ENCODE measurements at places on chromosomes 7 and 10.
A peak's percentile ranks its signal among the peaks of the same experiment; 100 is the strongest.

DNA sequence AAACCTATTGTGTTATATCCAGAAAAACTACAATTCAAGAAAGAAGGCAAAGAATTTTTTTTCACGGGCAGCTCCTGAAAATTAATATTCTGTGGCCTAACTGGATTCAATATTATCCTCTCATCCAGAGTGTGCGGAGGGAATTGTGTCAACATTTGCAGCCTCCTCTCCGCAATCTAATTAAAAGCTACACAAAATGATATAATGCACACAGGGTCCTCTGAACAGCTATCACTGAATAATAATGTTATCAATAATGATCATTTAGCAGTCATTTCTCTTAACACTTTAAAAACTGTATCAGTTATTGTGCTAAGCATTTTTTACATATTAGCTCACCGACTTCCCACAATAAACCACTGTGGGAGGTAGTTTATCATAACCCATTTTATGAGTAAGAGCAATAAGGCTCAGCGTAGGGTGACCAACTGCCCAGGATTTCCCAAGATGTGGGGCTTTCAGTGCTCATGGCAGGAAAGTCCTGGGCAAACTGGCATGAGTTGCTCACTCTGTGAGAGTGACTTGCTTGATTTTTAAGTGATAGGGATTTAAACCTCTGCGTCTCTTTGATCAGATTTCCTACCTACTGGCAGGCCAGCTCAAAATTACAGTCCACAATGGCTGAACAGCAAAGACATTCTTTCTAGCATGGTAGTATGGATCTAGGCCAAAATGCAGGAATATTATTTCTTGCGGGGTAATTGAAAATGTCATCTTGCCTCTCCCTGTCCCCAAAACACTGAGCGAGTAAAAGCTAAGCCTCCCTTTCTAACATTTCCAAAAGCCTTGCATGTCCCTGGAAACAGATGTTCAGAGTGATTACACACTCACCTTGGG lies 65.7 kb downstream of the AOAH start:
- H3K27me3 ChIP-seq, result no peaks in the 10 kb centered on the region
- DNase-seq, result no peak
- H3K27ac ChIP-seq, result peak overlapping the region; percentile 35
- H3K36me3 ChIP-seq, result peaks cover 5% of the 10 kb centered on the region
- H3K4me1 ChIP-seq, result peaks cover 37% of the 10 kb centered on the region

- no peak for DNase-seq
- H3K4me3 ChIP-seq, result no peak overlapping the region
- no peaks in the 10 kb centered on the region for H3K27me3 ChIP-seq
- H3K4me1 ChIP-seq, result peaks cover 45% of the 10 kb centered on the region
- no peak overlapping the region for H3K27ac ChIP-seq
Observed at GRCh38 chr7:135207406-135208101, 3.8 kb downstream of the WDR91 start.

DNA sequence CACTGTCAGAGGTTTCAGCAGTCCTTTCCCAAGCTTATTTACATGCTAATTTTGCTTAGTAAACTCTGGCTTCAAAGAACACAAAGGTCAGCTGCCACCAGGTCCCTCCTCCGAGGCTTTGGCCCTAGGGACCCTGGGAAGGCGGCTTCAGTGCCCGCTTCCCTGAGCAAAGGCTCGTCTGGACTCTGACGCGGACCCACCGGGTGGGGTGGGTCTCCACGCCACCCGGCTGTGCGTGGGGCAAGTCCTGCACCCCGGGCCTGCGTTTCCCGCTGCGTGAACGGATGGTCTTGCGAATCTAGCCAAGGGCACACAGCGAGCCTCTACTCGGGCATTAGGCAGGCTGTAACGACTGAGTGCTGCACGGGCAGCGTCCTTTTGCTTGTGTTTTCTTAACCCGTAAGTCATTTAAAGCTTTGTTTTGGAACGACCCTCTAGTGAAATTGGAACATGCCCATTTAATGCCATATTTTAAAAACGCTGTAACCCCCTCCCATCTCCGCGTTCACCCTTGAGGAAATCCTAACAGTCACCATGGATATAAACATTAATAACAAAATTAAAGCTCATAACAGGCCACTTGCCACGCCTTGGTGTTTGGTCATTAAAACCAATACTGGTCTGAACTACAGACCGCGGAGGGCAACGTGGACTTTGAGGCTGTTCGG lies 828 bp downstream of the BNIP3 start:
- H3K27ac ChIP-seq, result peak overlapping the region; percentile 44
- peaks cover 41% of the 10 kb centered on the region for H3K4me1 ChIP-seq
- no peaks in the 10 kb centered on the region for H3K27me3 ChIP-seq
- DNase-seq, result no peak
- H3K4me3 ChIP-seq, result peak overlapping the region; percentile 95

GRCh38 chr10:92656266-92656961 lies 33.3 kb upstream of the HHEX start:
- no peaks in the 10 kb centered on the region for H3K27me3 ChIP-seq
- H3K4me1 ChIP-seq, result no peaks in the 10 kb centered on the region
- no peak overlapping the region for H3K4me3 ChIP-seq

DNA sequence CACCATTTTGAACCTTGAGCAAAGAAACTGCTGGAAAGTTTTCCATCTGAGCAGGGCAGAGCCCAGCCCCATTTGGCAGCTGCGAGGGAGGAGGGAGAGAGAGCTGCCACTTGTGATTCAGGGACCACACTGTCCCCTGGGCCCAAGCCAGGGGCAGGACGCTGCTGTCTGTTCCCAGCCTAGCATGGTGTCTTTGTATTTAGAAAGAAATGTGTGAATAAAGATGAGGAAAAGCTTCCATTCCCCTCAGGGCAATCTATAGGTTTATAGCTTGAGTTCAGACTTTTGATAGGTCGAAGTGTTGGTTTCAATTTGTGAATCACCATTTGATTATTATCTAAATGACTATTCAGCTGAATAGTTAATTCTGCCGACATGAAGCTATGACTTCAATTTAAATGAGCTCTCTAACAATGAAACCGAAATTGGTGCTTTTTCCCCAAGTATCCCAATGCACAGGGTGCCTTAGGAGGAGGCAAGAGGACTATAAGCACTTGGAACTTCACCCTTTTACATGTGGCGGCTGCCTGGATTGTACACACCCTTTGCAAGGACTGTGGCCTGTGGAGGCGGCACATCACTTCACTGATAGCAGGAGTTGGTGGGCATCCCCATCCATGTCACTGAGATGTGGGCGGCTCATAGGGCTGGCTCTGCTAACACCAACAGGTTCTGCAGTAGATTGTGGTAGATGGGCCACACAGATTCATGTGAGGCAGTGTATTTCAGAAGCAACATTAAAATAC lies 223.5 kb downstream of the CCDC3 start:
- H3K27me3 ChIP-seq, result no peaks in the 10 kb centered on the region
- peak; percentile 29 for DNase-seq
- H3K27ac ChIP-seq, result no peak overlapping the region
- no peak overlapping the region for H3K4me3 ChIP-seq

- no peak overlapping the region for H3K4me3 ChIP-seq
- no peaks in the 10 kb centered on the region for H3K4me1 ChIP-seq
- DNase-seq, result no peak
- H3K27me3 ChIP-seq, result no peaks in the 10 kb centered on the region
Observed at GRCh38 chr7:113775401-113775800, 143.4 kb downstream of the PPP1R3A start.

DNA sequence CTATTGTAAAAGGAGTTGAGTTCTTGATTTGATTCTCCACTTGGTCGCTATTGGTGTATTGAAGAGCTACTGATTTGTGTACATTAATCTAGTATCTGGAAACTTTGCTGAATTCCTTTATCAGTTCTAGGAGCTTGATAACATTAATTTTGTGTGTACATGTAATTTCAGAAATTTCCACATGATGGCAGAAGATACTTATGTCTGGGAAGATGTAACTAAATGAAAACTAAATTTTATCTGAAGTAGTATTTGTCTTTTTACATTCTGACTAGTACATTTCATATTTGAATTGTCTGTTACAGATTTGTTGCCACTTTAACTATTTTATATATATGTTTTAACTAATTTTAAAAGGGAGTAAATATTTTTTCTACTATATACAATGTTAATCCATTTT lies 27.6 kb downstream of the SDHAF3 start:
- DNase-seq, result no peak
- peaks cover 22% of the 10 kb centered on the region for H3K36me3 ChIP-seq
- H3K27ac ChIP-seq, result no peak overlapping the region
- no peaks in the 10 kb centered on the region for H3K4me1 ChIP-seq
- no peak overlapping the region for H3K4me3 ChIP-seq
- no peaks in the 10 kb centered on the region for H3K27me3 ChIP-seq

All from activated T-cell treated with anti-CD3 and anti-CD28 coated beads, Interleukin-2, amount 50 U/mL, for 72 hours (primary cell).